Stimulated activated CD8-positive, alpha-beta memory T cell treated with anti-CD3 and anti-CD28 coated beads, Interleukin-2, amount 100 ng/mL, for 48 hours (primary cell): ENCODE measurements at places on chromosomes 16 and 17.

DNA sequence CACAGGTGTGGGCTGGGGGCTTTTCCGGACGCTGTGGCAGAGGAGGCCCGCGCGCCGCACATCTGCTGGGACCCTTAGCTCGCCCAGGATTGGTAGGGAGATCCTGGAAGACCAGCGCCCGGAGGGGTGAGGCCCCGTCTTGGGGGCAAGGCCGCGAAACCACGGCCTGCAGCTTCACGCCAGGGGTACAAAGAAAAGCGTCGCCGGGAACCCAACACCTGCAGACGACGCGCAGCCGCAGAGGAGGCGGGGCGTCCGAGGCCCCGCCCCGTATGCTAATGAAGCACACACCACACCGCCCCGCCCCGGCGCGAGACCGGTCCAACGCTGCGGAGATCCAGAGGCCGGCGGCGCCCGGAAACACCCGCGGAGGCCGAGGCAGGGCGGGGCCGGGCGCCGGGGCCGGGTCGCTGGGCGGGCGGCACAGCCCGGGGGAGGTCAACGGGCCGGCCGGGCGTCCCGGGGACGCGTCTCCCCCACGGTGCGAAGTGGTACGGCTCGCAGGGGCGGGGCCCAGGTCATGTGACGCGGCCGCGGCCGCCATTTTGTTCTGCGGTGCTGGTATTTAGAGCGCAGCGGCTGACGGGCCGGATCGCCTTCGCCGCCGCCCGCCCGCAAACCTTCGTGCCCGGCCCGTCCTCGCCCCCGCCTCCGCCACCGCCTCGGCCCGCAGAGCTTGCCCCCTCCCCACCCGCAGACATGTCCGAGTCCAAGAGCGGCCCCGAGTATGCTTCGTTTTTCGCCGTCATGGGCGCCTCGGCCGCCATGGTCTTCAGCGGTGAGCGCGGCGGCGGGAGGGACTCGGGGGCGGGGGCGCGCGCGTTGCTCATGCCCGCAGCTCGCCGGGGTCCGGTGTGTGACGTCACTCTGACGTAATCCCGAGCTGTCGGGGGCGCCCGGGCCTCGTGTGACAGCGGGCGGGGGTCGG lies at the start of gene ATP6V0C:
ATP6V0C (plus strand) TSS at position 548 of the 928 bp plus-strand sequence; CDS start at position 700, 152 bp downstream.
- DNase-seq = peak; percentile 84

GRCh38 chr17:72717276-72717675 lies 375.2 kb downstream of the SLC39A11 start:
- no peak for DNase-seq

GRCh38 chr17:37691807-37692206 lies 48.6 kb upstream of the DDX52 start:
- no peak for DNase-seq

DNA sequence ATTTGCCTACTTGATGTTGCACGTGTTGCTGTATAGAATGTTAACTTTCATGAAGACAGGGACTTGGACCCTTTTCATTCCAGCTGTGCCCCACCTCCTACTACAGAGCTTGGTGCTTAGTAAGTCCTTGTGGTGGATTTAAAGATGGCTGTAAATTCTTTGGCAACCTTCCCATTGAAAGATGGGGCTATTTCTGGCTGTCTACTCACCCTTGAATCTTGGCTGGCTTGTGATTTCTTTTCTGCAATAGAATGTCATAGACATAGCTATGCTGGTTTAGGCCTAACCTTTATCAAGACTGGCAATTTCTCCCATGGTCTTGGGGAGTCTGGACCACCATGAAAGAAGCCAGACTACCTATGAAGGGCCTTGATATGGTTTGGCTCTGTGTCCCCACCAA lies 59.0 kb downstream of the ACSM2A start:
- DNase-seq = no peak

GRCh38 chr17:77708936-77709335 lies 249.6 kb upstream of the TNRC6C start:
- no peak for DNase-seq

GRCh38 chr16:2160915-2161551 lies 5.5 kb downstream of the TRAF7 start:
- DNase-seq = no peak

- DNase-seq = no peak
Observed at GRCh38 chr16:77645764-77646163, 76.5 kb upstream of the NUDT7 start.

GRCh38 chr16:28204204-28204603 lies 7.6 kb downstream of the XPO6 start:
- no peak for DNase-seq

DNA sequence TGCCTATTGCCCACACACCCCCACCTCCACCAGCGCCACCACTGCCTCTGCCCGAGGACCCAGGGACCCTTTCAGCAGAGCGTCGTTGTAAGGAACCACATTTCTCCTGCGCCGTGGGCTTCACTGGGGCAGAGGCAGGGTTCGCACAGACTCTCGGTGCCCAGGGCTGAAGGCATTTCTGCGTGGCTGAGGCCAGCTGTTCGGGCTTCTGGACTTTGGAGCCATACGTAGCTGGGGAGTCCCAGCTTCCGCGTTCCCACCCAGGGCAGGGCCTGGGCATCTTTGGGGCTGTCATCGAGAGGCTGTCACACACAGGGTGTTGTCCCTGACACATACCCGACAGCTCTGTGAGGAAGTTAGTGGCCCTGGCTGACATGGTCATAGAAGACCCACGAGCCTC lies 16.0 kb upstream of the SMIM5 start:
- no peak for DNase-seq

- no peak for DNase-seq
Observed at GRCh38 chr17:81060416-81060815, 25.5 kb downstream of the BAIAP2 start.

GRCh38 chr17:51118330-51119195 lies 2.1 kb downstream of the SPAG9 start:
- DNase-seq = no peak

GRCh38 chr16:4273858-4274311 lies 1.1 kb upstream of the TFAP4 start:
- DNase-seq = peak; percentile 54

- no peak for DNase-seq
Observed at GRCh38 chr17:83087788-83088360, 8.5 kb downstream of the METRNL start.

DNA sequence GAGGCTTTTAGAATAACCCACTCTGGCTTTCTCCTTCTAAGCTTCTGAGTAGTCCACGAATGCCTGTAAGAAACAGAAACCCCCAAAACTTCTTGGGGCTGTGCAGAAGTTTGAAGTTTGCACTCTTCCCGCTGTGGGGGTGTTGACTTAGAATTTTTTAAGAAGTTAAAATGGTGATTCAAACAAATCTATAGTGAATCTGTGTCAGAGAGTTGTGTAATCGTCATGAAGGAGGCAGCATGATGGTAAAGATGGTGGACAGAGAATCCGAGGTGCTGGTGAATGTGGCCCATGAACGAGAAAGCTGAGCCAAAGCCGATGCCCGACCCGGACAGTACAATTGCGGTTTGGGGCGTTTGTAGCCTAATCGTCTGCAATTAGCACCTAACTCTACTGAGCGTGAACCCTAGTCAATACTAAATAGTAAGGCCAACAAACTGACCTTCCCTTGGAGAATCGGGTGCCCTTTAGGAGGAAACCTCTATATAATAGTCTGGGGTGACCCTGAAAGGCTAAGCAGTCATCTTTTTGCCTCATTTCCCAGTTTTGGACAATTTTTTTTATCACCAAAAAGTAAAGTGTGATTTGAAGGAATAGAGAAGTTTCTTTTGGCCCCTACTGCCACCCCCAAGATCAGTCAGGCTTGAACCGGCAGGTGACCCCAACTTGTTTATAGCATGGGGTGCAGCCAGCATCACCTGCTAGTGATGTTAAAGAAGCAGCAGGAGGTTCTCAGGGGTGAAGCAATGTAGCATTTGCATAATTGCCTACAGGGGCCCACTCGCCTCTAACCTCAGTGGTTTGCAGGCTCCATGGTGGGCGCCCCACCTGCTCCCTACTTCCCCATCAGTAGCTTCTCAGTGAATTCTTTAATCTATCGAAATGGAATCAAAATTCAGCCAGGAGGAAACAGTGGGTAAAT lies 11.2 kb downstream of the IRF8 start:
- DNase-seq = no peak

- DNase-seq = no peak
Observed at GRCh38 chr17:2903193-2903974, 107.1 kb downstream of the RAP1GAP2 start.

GRCh38 chr16:56362057-56362655 lies 63.2 kb downstream of the AMFR start:
- no peak for DNase-seq

- no peak for DNase-seq
Observed at GRCh38 chr17:80169784-80170500, at the start of gene CARD14. TSS of gene CARD14 (plus strand) at chr17:80170030. CDS start at chr17:80181439, 11,409 bp downstream.

DNA sequence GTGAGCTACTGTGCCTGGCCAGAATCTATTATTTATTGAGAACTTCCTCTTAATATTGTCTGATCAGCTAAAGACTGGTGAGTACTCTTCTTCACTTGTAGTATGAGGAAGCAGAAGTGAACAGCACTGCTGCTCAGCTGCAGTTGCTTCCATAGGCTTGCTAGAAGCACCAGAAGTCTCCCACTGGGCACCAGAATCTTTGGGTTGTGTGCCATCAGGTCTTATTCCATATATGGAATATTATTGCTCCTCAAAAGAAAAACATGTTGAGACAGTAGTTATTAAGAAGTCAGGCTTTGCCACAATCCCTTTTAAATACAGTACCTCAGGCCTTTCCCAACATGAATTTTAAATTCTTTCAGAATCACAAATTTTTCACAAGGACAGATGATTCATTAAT lies 17.2 kb downstream of the SNTB2 start:
- DNase-seq = no peak

- peak; percentile 26 for DNase-seq
Observed at GRCh38 chr16:2919511-2920255, 8.0 kb downstream of the FLYWCH1 start.

- no peak for DNase-seq
Observed at GRCh38 chr16:27529962-27530361, 19.8 kb downstream of the GTF3C1 start.

GRCh38 chr17:49361129-49361901 lies 735 bp downstream of the ZNF652 start:
- DNase-seq = peak; percentile 38

DNA sequence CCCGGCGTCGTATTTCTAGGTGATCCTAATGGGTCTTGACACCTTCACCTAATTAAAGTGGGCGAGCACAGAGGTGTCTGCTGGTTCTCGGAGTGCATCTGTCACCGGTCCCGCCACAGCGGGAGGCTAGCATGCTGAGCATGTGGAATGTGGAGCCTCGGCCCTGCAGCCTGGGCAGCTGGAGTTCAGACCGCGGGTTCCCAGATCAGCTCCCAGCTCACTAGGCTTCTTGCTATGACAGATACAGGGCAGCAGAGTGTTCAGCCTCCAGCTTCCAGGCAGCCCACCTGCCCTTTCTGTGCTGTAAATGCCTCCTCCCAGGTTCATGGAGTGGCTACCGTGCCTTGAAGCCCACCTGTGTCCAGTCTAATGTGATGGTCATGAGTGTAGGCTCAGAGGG lies 166.7 kb downstream of the CPPED1 start:
- DNase-seq = no peak

DNA sequence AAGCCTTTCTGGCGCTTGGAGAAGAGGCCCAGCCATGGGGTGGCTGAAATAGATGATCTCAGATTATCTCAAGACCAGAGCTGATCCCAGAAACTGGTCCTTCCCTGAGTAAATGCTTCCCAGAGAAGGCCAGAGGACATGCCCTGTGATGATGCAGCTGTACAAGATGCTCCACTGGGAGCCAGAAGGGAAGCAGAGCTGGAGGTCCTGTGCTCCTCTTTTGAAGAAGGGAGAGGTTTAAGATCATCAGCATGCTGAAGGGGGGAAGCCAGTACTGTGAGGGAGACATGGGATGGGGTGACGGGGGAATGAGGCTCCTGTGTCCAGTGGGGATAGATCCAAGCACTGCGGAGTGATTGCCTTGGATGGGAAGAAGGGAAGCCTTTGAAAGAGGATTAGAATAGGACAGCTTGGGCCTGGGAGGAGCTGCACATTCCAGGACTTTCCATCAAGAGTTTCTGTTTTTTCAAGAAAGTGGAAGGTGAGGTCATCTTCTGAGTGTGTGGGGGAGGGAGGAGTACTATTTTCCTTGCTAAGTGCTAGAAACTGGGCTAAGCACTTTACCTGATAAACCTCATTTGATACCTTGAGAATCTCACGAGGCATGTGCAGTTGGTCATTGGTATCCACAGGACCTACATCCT lies 16.4 kb upstream of the ALOX15B start:
- no peak for DNase-seq

DNA sequence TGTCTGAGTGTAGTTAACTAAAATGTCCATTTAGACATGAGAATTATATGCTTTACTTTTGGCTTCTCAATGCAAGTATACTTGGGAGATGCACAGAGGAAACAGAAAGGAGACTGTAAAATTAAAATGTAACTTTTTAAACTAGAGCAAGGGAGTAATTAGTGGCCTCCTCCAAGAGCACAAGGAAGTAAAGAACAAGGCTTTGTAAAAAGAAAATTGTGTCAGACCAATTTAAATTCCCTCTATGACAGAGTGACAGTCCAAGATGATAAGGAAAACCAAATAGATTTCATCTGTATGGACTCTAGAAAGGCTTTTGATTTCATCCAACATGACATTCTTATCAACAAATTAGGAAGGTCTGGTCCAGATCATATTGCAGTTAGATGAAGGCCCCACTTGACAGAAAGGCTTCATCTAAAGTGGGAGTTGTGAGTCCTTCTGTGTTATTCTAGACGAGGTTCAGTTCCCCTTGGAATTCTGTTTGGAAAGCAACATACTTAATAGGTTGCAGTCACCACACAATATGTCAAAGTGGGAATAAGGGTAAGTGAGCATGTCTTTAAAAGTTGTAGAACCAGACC lies 6.5 kb upstream of the CAPNS2 start:
- no peak for DNase-seq

DNA sequence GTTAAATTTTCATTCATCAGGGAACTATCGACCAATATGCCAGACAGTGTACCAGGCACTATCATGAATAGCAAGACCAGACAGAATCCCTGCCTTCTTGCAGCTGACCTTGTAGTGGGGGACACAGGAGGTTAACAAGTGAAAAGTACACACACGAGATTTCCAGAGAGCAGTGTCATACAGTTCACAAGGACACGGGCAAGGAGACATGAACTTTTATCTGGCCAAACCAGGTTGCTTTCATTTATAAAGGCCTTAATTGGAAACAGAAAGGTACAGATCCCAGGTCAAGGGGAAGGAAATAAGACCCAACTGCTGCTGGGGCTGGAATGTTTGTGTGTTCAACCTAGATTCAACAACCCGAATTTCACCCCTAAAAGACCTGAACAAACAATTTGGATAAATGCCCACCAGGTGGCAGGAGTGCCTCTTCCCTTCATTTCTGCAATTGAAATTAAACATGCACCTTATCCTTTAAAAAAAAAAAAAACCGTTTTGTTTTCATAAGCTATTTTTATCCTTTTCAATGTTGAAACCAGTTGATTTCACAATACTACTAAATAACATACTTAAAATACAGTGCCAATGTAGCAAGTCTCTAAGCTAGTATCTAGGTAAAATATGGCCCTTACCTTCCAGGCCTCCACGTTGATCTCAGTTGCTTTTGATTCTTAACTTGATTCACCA lies 65.9 kb downstream of the EMP2 start:
- peak; percentile 13 for DNase-seq
